NCI-H526 treated with DMSO at 0.1 percent for 48 hours (cell line): ENCODE measurements at places on chromosomes 4 and X.

- DNase-seq, result peak; percentile 56
These were observed 19.6 kb upstream of the CA5B start for GRCh38 chrX:15718283-15718970.

GRCh38 chr4:65515646-65516045 lies 154.6 kb downstream of the EPHA5 start:
- no peak for DNase-seq

DNA sequence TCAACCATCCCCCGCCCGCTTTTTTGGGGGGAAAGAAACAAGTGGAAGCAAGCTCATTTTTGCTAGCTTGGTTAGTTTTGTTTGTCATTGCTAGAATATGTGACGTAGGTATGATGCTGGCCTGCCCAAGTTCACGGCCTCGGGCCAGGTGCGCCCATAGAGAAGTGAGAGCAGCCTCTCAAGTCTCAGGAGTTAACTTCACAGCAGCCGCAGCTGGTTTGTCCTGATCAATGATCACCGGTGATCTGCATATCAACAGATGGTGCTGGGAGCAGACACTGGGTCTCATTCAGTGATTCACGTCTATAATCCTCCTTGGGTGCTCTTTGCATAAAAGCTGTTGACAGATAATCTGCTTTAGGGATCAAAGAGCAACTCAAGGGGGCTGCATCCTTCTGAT lies 50.1 kb downstream of the ENPP6 start:
- DNase-seq, result no peak

DNA sequence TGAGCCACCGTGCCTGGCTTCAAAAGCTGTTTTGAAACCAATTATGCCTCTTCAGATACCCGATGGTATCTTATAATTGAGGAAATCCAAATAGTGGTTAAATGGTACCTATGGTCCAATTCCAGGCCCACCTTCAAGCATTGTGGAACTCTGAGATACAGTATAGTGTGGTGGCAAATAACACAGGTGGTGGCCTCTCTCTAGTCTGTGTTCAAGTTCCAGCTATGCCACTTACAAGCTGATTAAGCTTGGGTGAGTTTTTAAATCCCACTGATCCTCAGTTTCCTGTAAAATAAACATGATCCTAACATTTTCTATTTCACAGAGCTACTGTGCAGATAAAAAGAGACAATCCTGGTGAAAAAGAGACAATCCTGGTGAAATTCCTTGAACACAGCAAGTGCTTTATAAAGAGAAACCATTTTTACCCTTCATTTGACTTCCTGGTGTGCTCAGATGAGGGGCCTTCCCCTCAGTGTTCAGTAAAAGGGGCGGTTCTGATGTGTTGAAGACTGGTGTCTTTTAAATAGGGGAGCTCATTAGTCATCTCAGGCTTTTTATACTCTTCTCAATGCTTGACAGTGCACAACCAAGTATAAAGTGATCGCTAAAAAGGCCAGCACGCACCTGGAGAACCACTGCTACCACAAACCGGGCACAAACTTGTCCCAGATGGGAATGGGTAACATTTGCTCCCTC lies 30.8 kb upstream of the CD40LG start:
- DNase-seq, result no peak

DNA sequence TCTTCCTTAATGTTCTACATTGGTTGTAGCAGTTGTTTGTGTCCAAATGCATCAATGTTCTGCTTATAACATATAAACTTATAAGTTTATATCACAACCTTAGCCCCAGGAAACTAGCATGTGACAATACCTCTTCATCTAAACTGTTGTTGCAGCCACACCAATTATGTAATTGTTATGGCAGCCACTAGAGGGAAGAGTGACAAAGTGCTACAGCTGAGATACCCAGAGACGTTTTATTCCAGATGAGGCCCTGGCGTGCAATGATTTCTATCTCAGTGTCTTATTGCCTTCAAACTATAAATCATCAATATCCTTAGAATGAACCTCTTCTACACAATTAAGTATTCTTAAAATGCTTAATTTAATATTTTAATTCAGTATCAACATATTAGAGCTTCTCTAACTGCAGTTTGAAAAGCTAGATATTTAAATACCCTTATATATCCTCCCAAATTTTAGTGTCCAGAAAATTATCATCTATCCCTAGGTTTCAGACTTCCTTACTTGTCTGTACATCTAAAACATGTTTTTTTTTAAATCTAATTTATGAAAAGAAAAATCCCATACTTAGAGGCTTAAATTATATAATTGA lies 171.6 kb downstream of the PCDH10 start:
- peak; percentile 53 for DNase-seq

GRCh38 chr4:106263594-106264330 lies 52.2 kb downstream of the TBCK start:
- no peak for DNase-seq

GRCh38 chr4:177236886-177237285 lies 72.8 kb upstream of the NEIL3 start:
- DNase-seq, result no peak

DNA sequence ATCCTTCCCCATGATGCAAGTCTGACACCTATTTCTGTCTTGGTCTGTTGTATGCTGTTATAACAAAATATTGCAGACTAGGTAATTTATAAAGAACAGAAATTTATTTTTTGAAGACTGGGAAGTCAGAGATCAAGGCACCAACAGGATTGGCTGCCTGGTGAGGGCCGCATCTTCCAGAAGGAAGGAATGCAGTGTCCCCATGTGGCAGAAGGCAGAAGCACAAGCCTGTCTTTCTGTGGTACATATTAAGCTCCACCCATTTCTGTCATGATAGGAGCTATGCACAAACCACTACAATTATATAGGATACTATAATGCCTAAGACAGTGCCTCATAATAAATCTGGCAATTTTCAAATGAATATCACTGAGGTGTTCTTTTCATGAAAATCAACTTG lies 502.3 kb upstream of the DIAPH2 start:
- DNase-seq, result no peak

DNA sequence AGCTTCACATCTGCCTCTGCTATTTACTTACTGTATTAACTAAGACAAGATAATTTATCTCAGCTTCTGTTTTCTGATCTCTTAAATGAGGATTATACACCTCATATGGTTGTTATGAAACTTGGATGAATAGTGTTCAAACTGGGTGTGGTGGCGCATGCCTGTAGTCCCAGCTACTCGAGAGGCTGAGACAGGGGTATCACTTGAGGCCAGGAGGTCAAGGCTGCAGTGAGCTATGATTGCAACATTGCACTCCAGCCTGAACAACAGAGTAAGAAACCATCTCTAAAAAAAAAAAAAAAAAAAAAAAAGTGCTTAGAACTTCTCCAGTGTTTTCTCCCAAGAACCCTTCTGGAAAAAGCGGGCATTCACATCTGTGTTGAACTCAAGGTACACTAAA lies 19.8 kb upstream of the KLF3 start:
- no peak for DNase-seq

GRCh38 chrX:148612431-148612830 lies 112.0 kb downstream of the AFF2 start:
- DNase-seq, result no peak

GRCh38 chr4:78673337-78673736 lies 102.8 kb upstream of the BMP2K start:
- DNase-seq, result no peak

- DNase-seq, result no peak
These were observed 267.2 kb downstream of the MAPK10 start for GRCh38 chr4:86092684-86093083.

- peak; percentile 10 for DNase-seq
These were observed 97.9 kb downstream of the ARHGEF9 start for GRCh38 chrX:63686878-63687714.

- no peak for DNase-seq
These were observed 1006.3 kb upstream of the AGA start for GRCh38 chr4:178448372-178449035.

- no peak for DNase-seq
These were observed 11.9 kb upstream of the ZNF157 start for GRCh38 chrX:47358387-47359065.

DNA sequence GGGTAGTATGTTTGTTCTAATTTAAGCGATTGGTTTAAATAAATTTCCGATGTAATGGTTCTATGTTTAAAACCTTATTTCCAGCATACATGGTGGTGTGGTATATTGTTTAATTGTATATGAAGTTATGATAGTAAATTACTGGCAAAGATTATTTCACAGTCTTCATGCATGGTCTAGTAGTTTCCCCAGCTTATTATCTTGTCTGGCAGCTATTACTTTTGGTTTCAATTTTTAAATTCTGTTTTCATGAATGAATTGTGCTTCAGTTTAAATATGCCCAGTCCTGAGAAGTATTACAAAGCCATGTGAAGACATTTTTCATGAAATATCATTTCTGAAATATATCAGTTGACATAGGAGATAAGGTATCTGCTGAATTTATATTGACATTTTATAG lies 6.3 kb downstream of the ALG13 start:
- DNase-seq, result no peak
